ENCODE measurements at places on chromosomes 2 and 18.

DNA sequence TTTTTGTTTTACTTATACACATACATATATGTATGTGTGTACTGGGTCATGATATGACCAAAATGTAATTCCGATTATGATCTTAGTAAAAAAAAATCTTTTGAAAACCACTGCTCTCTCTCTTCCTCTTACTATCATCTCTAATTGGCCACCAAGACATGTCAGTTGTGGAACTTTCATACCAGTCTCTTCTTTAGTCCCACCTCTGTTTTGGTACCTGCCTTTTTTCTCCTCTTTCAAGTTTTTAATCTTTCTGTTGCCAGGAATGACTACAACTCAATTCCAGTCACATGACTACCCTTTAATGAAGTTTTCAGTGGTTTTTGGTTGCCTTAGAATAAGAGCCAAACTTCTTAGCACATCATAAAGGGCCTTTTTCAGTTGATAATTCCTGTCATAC lies 17.1 kb downstream of the RBM44 start:
- no peak for DNase-seq

GRCh38 chr2:212364112-212364985 lies 174.3 kb downstream of the ERBB4 start:
- DNase-seq = no peak

- DNase-seq = no peak
Observed at GRCh38 chr2:108128249-108128648, 111.5 kb upstream of the SULT1C3 start.

GRCh38 chr2:128617661-128618060 lies 299.0 kb upstream of the HS6ST1 start:
- DNase-seq = no peak

- no peak for DNase-seq
Observed at GRCh38 chr2:171771463-171771862, 84.2 kb downstream of the DYNC1I2 start.

DNA sequence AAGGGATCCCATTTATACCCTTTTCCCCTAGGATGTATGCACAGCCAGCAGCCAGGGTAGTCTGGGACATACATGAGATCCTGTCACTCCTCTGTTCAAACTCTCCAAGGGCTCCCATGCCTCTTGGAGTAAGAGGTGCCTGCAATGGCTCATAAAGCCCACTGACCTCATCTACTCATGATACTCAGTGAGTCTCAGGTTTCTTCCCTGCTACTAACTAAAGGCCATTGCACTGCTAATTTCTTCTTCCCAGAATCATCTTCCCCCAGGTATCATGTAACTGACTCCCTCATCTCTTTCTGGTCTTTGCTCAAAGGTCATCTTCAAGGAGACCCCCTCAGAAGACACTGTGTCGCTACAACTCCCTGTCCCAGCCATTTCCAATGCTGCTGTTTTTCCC lies 68.2 kb downstream of the CCBE1 start:
- no peak for DNase-seq

DNA sequence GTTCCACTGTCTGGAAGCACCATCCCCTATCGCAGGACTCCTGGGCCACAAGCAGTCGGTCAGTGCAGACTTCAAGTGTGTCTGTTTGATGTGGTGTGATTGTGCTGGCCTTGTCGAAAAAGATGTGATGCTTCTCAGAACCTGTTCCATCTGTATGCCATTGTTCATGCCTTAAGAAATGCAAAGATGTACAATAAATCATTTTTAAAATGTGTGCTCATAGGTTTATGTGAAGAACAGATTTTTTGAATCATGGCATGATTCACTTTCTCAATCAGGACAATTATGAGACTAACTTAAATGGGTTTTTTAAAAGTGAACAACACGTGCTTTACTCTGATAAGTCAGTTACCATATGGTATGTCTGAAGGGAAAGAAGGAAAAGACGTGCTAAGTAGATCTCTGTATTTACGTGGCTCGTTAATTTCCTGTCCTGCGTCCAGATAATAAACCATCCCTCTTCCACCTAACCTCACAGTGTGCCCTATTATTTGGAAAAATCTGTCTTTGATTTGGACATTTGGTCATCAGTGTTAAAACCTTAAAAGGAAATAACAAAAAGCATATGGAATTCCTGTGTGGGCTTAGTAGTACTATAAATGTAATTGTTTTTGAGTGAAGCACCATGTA lies 54.9 kb downstream of the PRKRA start:
- no peak for DNase-seq

DNA sequence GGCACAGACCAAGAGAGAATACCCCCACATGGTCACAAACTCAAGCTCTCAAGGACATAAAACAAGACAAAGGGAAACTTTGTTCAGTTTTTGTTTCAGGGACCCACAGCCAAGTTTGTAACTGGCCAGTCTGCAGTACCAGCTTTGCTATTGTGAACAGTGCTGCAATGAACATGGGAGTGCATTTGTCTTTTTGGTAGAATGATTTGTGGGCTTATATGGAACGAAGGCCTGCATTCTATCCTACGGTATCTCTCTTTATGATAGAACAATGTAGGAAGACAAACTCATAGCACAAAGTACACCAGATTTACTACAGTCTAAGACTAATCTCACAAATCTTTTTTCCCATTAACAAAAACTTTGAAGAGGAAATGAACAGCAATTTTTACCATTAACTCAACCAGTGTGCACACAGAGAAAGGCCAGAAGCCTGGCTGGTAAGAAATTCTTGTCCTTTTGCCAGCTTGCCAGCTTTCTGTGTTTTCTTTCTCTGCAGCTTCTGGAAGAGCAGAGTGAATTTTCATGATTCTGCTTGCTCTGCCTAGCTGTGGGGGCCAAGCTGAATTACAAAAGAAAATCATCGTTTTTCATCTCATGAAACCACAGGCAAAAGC lies 37.1 kb upstream of the FEZ2 start:
- no peak for DNase-seq

- peak; percentile 46 for DNase-seq
Observed at GRCh38 chr18:2805970-2806943, 40.5 kb upstream of the EMILIN2 start.

GRCh38 chr2:196249171-196249570 lies 77.8 kb upstream of the STK17B start:
- DNase-seq = no peak

DNA sequence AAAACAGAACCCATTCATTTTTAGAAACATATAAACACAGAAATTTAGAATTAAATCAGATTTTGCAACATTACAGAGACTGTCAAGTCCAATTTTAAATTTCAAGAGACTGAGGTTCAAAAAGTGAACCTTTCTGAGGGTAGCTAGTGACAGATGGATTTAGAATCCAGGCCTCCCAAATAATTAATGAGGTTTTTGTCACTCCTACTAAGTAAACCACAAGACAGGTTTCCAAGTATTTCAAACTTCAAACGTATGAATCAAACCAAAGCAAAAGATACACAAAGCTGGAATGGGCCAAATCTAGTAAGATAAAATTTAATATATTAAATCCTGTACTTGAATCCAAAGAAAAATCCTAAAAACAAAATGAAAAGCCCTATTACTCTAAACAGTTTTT lies 25.3 kb downstream of the PPP4R3B start:
- DNase-seq = no peak

GRCh38 chr2:209690029-209690754 lies 81.4 kb upstream of the UNC80 start:
- DNase-seq = no peak

- no peak for DNase-seq
Observed at GRCh38 chr2:74685408-74685807, 31.4 kb downstream of the SEMA4F start.

DNA sequence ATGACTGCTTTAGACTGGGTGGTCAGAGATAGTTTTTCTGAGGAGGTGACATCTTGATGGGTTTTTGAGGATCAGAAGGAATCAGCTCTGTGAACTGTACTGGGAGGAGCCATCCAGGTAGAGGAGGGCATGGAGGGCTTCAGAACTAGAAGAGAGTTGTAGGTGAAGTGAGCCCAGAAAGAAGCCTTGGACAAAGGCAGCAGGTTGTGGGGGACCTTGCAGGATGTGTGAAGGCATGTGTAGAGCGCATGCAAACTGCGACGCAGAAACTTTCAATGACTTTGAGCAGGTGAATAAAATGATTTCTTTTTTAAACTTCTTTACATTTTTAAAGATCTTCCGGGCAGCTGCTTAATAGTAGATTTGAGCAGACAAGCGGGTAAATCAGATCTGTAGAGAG lies 83.9 kb upstream of the SIX2 start:
- DNase-seq = no peak
